Stimulated activated CD8-positive, alpha-beta memory T cell treated with anti-CD3 and anti-CD28 coated beads, Interleukin-12 subunit alpha, Interleukin-12 subunit beta, amount 100 ng/mL, for 1 hour (primary cell): ENCODE measurements at places on chromosomes 4 and X.
A peak's percentile ranks its signal among the peaks of the same experiment; 100 is the strongest.

DNA sequence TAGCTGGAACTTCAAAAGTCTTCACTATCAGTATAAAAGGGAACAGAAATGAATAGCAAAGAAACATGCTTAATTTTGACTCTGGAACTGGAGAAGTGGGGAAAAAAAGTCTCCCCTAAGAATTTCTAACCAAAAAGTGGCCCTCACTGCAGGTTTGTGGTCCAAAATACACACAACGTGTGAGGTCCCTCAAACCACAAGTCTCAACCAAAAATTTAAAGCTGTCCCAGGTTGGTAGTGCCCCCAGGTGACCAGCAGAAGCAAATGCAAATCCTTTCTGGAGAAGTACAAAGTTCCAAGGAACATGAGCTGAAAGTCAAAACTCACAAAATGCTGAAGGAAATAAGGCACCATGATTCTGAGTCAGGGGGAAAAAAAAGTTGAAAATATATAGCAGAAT, 23.6 kb upstream of the VAMP7 start:
- DNase-seq, result no peak

DNA sequence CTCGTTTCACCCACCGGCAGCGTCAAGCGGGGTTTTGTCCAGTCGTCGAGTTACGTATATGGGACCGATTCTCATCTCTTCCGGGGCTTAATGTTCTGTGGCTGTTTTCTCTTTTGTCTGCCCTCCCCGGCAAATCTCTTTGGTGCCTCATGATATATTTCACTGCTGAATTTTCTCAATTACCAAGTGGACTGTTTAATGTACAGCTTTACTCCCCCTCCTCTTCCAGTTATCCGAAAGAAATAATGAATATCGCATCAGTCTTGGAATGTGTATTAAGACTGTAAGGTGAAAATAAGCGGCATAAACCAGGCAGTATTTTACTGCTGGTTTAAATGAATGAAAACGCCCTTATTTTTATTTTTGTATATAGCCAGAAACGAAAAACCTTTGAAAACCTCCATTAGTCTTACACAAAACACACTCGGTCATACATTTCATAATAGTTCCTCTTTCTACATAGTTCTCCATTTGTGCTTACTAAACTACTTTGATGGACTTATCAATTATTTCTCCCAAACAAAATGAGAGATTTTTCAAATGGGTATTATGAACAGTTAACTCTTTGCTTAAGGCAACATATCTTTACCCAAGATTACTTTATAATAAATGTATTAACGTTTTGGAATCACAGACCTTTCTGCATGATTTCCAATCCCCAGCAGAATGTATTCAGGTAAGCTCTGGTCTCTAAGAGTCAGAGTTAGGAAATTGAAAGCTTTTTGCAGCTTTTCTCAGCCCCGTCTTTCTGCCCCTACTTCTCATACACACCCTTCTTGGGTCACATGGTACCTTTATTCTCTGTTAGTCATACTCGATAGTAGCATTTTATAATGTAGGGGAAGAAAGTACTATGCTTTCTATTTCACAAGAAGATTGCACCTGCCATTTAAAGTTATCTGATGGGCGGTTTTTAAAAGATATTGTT, 979 bp downstream of the RP2 start:
- no peak for DNase-seq

DNA sequence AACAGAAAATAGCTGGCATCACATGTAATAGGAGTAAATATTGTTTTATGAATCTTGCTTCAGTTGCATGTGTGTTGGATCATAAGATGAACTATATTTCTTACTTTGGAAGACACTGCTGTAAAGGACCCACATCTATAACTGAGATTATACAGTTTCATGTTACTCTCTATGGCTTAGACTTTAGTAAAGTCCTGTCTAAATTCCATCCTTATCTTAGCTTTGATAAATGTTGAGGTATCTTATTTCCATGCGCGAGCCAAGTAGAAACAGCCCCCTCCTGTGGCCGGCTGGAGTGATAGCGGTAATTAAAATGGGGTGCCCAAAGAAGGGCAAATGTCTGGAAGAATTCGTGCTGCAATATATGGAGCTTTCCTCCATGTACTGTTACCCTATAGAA, 43.0 kb downstream of the CCDC158 start:
- peak; percentile 12 for DNase-seq

GRCh38 chr4:105022811-105023667, 123.6 kb upstream of the TET2 start:
- DNase-seq, result no peak

DNA sequence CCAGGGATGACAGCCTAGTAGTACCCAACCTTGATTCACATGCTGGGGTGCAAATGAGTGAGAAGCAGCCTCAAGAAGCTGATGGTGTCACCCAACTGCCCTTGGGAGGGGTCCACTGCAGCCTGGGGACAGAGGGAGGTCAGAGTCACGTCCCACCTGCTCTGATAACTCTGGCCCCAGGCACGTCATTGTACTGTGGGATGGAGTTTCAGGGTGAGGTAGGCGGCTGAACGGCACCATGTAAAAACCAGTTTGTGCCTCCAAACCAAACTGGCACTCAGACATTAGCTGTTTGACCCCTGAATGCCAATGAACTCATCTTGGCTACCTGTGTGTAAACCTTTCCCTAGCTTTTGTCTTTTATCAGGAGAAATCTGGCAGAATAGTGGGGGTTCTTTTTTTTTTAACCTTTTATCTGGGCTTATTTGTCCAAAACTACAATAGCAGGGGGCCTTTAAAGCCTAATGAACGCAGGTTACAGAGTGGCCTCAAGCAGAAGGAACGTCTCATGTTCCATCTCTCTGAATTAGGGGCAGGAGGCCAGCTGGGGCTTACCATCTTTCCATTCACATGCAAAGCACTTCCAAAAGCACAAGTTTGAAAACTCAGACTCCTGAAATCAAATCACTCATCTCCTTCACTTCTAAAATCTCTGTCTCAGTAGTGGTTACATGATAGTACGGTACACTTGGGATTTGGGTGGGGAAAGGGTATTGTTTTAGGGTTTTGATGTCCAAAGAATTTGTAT, 89.4 kb downstream of the IRF2 start:
- no peak for DNase-seq

DNA sequence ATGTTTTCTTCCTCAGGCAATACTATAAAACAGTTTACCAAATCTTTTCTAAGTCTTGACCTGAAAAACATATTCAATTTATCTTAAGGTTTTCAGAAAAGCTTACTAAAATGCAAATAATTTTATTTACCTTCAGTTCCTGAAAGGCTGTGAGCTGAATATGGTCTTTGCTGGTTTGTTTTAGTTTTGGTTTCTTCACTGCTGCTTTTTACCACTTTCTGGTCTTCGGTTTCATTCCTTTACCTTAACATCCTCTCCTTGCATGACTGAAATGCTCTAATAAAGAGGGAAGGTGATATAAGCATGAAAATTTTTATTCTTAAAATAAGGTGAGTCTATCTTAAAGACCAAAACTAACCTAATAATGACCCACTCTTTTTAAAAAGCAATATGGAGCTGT, 97.1 kb upstream of the NRK start:
- DNase-seq, result no peak

DNA sequence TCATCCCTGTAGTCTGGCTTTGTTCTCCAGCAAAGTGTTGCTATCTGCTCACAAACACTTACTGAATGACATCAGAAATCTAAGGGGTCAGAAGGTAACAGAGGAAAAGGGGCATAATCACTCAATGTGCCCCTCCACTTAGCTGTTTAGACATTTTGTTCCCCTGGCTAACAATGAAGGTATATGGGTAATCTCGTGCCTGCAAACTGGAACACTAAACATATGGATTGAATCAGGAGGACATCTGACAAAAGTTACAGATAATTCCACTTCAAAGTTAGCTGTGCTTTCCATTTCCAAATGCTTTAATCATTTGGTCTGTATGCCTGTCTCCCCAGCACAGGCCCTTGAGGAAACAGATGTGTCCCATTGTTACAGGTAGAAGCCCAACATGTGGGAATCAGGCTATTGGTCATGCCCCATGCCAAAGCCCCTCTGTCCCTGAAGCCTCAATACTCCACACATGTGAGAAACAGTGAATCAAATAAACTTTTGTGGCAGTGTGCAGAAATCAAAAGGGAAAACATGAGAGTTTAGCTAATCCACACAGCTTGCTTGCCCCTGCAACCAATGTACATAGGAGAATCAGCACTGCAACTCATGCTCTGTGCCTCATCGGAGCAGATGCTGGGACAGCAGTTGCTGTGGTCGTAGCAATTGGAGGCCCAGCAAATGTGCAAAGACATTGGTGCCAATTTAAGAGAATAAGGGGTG, 111.7 kb downstream of the RNF150 start:
- DNase-seq, result no peak

DNA sequence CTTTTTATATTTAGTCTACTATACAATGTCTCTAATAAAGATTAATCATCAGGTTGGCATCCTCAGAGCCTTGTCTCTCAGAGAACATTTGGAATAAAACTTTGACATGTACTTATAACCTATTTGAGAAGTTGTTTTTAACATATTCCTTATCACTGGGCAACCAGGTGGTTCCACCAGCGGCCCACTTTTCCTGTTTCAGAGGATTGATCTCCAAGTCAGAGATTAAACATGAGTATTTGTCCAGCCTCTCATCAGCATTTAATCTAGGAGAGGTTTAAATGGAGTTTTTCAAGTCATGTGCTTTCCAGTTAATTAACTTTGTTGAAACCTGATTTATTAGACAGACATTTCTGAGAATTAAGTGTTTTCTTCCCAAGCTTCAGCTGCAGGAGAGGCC, 345.5 kb downstream of the GRXCR1 start:
- no peak for DNase-seq

GRCh38 chr4:106869551-106869950, 166.6 kb downstream of the DKK2 start:
- DNase-seq, result no peak

DNA sequence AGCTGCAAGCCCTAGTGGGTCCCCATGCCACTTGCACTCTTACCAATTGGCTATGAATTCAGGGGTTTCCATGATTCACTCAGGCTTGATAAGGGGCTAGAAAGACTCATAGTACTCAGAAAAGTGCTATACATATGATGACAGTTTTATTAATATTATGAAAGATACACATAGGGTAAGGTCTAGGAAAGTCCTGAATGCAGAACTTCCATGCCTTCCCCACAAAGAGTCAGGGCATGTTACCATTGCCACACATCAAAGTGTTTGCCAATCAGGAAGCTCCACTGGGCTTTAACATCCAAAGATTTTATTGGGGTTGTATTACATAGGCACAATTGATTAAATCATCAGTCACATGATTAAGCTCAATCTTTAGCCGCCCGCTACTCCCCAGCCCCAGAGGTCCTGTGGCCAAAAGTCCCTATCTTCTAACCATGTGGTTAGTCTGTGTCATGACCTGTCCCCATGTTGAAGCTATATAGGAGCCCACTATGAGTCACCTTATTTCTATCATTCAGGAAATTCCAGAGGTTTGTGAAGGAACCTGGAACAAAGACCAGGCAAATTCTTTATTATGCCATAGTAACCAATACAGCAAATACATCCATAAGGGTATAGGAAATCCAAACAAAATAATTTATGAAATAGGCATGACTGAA, 635.6 kb downstream of the STPG2 start:
- no peak for DNase-seq

GRCh38 chr4:85784947-85785346, 310.0 kb downstream of the ARHGAP24 start:
- no peak for DNase-seq

GRCh38 chr4:151860561-151861093, 99.8 kb upstream of the GATB start:
- DNase-seq, result no peak

- no peak for DNase-seq
Observed at GRCh38 chr4:112765317-112765974, 128.5 kb downstream of the LARP7 start.

- no peak for DNase-seq
Observed at GRCh38 chrX:16594490-16594889, 55.5 kb upstream of the S100G start.

- no peak for DNase-seq
Observed at GRCh38 chrX:115960440-115961084, 210.0 kb upstream of the AGTR2 start.

DNA sequence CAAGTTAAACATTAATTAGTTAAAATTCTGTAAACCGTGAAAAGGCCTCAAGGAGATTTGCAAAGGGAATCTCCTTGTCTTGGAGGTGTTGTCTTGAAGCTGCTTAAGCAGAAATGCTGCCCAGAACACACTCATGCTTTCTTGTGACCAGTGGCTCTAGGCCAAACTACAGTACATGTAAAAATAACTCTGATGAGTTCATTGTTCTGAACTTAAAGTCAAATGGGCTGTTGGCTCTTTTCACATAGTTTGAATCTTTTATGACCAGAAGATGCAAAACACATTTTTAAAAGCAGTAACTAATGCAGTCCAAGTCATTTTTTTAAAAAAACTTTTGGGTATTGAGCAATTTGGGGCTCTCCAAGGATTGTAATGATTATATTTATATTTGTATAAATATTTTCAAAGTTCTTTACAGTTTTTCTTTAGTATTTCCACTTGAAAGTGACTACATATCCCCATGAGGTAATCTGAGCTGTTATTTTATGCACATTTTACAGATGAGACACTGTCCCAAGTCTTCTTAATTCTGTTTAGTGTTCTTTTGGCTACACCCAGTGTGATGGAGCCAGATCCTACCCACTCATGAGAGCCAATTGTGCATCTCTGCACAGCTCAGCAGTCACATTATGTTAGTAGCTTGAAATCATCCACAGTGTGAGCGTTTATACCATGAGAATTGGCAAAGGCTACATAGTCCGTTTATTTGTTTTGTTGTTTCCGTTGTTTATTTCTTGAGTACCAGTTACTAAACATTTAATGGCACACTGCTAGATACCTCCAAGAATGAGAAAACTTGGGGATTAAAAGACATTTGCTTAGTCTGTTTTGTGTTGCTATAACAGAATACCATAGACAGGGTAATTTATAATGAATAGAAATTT, 112.8 kb upstream of the ATXN3L start:
- no peak for DNase-seq

GRCh38 chr4:147201016-147201415, 255.4 kb upstream of the TTC29 start:
- DNase-seq, result no peak

DNA sequence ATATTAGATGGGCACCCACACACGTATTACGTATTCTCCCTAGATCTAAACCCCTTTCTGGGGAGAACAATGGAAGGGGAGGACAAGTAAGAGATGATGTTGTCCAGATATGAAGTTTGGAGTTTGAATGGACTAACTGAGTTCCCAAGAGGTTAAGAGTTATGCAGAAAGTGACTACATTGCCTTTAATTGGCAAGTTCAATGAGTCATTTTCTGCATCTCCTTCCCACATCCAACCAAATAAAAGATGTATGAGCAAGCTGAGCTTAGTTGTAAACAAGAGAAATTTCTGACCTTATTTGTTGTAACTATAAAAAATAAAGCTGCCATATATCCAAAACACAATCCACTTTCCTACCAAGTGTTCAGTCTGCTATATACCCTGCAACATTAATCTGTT, 50.5 kb downstream of the TIGD2 start:
- DNase-seq, result no peak

GRCh38 chrX:152930516-152930915, 32.6 kb downstream of the ZNF185 start:
- no peak for DNase-seq

- no peak for DNase-seq
Observed at GRCh38 chr4:83993774-83994173, 457.9 kb downstream of the GPAT3 start.

- no peak for DNase-seq
Observed at GRCh38 chrX:48834383-48834709, 1.1 kb downstream of the PCSK1N start.
